ENCODE measurements at places on chromosomes 12 and 14. TPM values are rescaled to one million over a fixed set of nuclear protein-coding genes. Genes with fewer than 3 reads are reported as not detected.

ACOT4 gene
- polyA plus RNA-seq = 8.1 TPM

TEAD4 gene
- polyA plus RNA-seq = not detected

BDKRB2 gene
- polyA plus RNA-seq = not detected

GPRC5D gene
- polyA plus RNA-seq = 0.71 TPM

KRT75 gene
- not detected for polyA plus RNA-seq

KRT84 gene
- polyA plus RNA-seq = not detected

IL26 gene
- polyA plus RNA-seq = not detected

SERPINA5 gene
- not detected for polyA plus RNA-seq

CHST11 gene
- 64.6 TPM for polyA plus RNA-seq

SLC5A8 gene
- polyA plus RNA-seq = not detected

ACRBP gene
- polyA plus RNA-seq = 0.25 TPM

SERPINA12 gene
- polyA plus RNA-seq = not detected

SOAT2 gene
- 0.85 TPM for polyA plus RNA-seq

All from CD4-positive, alpha-beta memory T cell (primary cell).